ENCODE measurements at places on chromosomes 1 and 21.

- DNase-seq: no peak
Observed at GRCh38 chr1:86829321-86829720, 84.6 kb downstream of the SELENOF start.

DNA sequence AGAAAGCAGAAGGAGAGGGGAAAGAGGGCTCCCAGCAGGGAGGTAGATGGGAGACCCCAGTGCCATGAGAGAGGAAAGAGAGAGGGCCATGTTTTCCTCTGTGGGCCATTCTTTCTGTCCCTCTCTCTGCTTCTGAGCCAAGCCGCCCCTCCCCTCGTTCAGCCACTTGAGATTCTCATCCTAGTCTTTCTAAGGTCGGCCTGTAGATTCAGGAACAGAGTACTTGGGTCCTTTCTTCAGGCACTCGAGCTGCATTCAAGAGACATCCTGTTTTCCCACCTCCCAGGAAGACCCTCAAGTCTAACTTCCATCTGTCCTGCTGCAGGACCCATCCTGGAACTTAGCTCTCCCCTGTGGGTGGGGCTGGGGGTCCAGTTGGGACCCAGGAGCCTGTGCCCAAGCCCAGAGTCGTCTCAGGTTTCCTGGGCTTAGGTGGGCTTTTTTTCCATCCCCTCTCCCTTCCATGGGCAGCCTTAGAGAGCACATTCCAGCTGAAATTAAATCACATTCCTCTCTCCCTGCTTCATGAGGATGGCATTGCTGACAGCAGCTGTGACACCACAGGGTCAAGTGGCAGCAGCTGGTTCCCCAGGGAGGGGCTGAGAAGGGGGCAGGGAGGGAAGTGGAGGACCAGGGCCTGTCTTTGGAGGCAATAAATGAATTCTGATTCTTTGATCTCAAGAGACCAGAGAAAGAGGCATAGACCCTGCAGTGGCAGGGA lies 13.0 kb downstream of the NES start:
- DNase-seq: no peak

- DNase-seq: no peak
Observed at GRCh38 chr1:916173-917075, 7.3 kb upstream of the SAMD11 start.

- no peak for DNase-seq
Observed at GRCh38 chr1:150564051-150564991, 15.1 kb downstream of the MCL1 start.

DNA sequence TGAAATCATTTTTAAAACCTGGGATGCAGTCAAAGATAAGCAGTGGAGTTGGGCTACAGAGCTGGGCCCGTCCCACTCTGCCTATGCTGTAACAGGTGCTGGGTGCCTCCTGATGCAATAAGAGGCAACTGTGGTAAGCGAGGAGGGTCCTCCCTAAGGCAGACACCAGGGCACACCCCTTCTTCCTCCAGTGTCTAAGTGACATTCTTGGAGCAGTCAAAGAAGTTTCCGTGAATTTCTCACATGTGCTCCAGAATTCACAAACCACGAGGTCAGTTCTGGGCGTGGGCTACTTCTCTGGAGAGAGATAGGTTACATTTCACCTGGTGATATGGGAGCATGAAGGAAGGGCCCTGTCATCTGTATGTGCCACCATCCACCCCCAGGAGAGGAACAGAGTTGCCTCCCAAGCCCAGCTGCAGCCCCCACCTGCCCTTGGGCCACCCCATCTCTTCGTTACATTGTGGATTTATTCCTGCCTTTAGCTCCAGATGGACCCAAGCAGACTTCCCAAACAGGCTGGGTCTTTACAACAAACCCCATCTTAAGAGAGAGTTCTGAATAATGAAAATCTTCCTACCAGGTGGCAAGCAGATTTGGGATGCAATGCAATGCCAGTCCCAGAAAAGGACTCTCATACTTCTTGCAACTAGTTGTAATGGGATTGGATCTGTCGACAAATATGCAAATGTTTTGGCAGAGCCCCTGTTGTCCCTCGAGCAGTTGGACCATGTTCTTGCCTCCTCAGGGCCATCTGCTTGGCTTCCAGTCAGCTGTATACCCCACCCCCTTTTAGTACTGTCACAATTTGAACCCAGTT lies 82.5 kb upstream of the CNTN2 start:
- no peak for DNase-seq

- DNase-seq: no peak
Observed at GRCh38 chr1:210771131-210771530, 362.8 kb downstream of the KCNH1 start.

GRCh38 chr1:224182866-224183590 lies at the start of gene DEGS1:
DEGS1 (plus strand) TSS chr1:224183240; CDS start chr1:224183337, 97 bp downstream.
- peak; percentile 65 for DNase-seq

GRCh38 chr21:33939226-33939625 lies 23.6 kb upstream of the ATP5PO start:
- DNase-seq: no peak

GRCh38 chr21:34810786-34811185 lies 142.0 kb downstream of the CLIC6 start:
- no peak for DNase-seq

GRCh38 chr1:175168782-175169181 lies 23.8 kb downstream of the KIAA0040 start:
- no peak for DNase-seq

DNA sequence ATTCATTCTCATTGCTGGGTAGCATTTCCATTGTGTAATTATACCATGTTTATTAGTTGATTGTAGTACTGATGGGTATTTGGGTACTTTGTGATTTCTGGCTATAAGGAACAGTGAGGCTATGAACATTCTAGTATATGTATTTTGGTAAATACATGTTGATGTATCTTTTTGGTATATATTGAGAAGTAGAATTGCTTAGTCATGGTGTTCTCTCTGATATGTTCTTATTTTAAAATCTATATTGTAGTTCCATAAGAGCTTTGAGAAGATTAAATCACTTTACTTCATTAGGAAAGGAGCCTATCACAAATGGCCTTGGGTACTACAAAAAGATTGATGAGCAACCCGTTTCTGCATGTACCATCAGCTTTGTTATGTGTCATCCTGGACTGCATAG lies 13.4 kb downstream of the MIXL1 start:
- no peak for DNase-seq

DNA sequence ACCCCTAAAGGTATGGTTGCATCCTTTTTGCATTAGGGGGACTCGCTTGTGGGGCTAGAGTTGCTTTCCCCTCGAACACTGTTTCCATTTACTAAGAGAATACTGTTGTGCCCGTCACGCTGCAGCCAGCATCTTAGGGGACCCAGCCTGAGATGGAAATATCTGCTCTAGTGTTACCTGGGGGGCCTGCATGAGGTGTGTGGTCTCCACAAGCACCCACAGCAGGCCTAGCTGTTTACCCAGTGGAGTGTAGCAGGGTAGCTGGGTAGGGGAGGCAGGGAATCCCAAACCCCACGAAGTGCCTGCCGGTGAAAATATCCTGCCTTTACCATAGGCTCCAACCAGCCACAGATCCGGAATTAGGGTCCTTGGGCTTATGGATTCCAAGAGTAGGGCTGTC lies 303.6 kb downstream of the PTPRU start:
- DNase-seq: no peak

DNA sequence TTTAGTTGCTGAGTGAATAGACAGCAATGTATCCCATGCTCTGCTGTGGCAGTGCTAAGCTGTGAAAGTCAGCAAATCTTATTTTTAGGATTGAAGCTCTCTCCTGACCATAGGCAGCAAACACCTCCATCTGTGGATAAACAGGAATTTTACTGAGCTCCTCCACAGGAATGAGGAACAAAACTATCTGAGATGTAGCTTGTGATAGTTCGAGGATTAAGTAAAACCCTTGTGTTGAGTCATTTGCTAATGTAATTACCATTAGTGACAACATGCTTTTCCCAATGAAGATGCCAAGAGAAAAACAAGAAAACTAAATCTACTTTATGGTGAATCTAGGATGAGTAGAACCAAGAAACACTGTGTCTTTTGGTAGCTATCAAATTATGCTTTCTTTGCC lies 122.7 kb downstream of the CLEC20A start:
- DNase-seq: no peak

- no peak for DNase-seq
Observed at GRCh38 chr1:156709757-156710489, 4.5 kb upstream of the CRABP2 start.

GRCh38 chr21:26709090-26709489 lies 136.0 kb upstream of the CYYR1 start:
- no peak for DNase-seq

DNA sequence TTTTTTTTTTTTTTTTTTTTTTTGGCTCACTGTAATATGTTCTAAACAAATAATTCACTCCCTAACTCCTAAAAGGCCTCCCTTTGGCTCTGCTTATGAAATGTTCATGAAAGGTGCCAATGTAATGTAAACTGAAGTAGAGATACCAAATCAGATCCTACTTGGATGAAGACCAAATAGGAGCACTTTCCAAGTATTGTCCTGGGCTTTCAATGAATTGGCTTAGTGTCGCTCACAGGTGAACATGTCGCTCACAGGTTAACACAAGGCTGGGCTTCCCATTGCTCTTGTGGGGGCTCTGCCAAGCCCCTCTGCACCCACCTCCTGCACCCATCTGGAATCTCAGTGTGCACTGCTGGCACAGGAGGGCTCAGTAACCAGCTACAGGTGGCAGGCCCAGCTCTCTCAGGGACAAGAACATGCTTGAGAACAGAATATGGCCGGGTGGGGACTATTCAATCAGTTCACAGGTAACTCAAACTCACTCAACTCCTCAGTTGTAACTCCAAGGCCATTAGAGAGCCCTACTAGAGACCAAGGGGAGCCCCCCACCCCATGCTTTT lies 10.6 kb upstream of the CD58 start:
- no peak for DNase-seq

GRCh38 chr1:82634266-82634665 lies 833.5 kb downstream of the ADGRL2 start:
- DNase-seq: no peak

- DNase-seq: no peak
Observed at GRCh38 chr21:17921579-17922530, 102.7 kb upstream of the C21orf91 start.

DNA sequence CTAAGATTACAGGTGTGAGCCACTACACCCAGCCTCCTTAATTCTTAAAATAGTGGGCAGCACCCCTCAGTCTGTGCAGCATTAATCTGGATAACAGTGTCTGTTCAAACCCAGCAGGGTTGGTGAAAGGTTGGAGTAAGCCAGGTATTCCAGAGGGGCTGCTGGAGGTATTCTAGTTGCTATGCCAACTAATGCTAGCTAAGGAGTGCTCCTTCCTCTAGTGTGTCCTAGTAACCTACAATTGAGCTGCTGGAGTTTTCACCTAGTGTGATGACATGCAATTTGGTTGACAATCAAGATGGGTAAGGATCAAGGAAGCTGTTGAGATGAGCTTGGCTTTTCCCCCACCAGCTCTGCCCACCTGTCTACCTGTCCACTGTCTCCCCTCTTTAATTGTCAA lies 100.2 kb upstream of the IPO9 start:
- DNase-seq: no peak

- no peak for DNase-seq
Observed at GRCh38 chr1:48007047-48007446, 9.9 kb upstream of the TRABD2B start.

DNA sequence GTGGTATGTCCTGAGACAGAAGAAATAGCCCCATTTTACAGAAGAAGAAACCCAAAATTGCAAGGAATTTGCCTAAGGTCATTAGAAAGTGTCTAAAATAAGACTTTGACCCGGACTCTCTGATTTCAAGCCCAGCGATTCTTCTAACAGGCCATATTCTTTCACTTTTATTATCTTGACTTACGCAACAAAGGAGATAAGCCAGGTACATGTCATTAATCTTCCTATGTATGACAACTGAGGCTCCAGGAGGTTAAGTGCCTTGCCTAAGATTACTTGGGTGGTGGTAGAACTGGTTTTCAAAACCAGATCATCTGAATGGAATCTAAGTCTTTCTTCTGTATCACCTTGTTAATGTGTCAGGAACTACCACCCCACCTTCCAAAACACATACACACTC lies 124.3 kb downstream of the PBX1 start:
- DNase-seq: no peak

DNA sequence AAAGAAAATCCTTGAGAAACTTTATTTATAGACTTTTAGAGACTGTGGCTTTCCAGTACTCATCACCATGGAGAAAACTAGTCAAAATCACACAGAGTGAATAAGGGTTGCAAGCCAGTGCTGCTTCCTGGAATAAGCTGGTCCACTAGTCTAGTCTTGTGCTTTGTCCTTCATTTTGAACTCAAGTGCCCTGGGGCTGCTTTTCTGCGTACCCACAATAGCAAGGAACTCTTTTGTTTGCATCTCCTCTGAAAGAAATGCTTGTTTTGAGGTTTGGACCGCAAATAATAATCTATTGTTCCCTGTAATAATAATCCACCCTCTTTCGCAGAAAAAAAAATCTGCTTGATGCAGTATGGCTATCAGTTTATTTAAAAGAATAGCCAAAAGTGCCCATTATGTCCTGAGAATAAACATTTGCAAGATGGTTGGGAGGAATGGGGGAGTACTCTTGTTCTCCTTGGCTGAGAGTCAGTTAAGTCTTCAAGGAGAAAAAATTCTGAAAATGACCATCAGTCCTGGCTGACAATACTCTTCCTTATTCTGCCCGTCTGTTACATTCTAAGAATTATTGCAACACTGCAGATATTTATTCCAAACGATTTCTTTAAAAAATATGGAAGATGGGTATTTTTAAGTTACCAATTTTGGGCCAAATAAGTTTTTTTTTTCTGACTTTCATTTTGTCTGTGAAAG lies 41.9 kb downstream of the MPZL1 start:
- no peak for DNase-seq

- DNase-seq: no peak
Observed at GRCh38 chr1:36852586-36852985, 181.7 kb downstream of the GRIK3 start.

DNA sequence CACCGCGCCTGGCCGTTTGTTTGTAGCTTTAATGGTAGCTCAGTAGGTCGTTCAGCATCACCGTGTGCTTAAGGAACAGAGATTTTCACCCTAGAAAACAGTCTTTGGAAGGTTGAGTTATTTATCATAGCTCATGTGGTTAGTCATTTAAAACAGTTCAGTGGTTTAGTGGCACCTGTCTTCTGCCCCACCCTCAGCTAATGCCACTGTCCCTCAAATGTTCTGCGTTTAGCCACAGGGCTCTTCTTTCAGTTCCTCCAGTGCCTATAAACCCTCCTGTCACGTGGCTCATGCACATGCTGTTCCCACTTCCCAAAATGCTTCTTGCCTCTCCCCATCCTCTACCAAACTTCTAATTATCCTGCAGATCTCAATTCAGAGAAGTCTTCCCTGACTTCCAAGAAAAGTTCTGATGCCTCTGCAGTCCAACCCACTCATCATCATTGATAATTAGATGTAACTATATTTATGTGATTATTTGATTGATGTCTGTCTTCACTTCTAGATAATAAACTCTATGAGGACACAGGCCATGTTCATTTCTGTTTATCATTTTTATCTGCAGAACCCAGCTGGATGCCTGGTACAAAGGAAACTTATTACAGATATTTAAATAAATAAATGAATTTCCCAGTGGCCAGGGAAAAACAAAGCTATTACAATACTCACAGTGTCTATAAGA lies 14.4 kb upstream of the DIPK1A start:
- no peak for DNase-seq

Data from stimulated activated CD8-positive, alpha-beta memory T cell treated with anti-CD3 and anti-CD28 coated beads, Interleukin-7, amount 100 ng/mL, for 1 hour (primary cell).